Kidney tubule cell (primary cell): ENCODE measurements at places on chromosomes 16 and 17.
A peak's percentile ranks its signal among the peaks of the same experiment; 100 is the strongest.

DNA sequence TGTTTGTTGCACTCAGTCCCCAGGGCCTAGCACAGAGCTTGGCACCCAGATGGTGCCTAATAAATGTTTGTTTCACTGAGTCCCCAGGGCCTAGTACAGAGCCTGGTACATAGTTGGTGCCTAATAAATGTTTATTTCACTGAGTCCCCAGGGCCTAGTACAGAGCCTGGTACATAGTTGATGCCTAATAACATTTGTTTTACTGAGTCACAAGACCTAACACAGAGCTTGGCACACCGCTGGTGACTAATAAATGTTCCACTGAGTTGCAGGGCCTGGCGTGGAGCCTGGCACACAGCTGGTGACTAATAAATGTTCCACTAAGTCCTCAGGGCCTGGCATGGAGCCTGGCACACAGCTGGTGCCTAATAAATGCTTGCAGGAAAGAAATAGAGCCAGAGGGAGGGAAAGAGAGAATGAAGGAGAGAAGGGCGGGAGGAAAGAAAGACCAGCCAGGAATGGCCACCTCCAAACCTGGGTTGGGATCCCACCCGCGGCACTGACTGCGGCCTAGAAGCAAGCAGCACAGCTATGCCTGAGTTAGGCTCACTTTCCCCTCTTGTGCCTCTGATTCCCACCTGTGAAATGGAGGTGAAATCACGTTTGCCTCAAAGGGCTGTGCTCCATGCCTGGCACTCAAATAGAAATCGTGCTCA lies 7.5 kb downstream of the SLC5A11 start:
- no peak for DNase-seq

- no peak for DNase-seq
These were observed 16.1 kb downstream of the CEP131 start for GRCh38 chr17:81206657-81207056.

DNA sequence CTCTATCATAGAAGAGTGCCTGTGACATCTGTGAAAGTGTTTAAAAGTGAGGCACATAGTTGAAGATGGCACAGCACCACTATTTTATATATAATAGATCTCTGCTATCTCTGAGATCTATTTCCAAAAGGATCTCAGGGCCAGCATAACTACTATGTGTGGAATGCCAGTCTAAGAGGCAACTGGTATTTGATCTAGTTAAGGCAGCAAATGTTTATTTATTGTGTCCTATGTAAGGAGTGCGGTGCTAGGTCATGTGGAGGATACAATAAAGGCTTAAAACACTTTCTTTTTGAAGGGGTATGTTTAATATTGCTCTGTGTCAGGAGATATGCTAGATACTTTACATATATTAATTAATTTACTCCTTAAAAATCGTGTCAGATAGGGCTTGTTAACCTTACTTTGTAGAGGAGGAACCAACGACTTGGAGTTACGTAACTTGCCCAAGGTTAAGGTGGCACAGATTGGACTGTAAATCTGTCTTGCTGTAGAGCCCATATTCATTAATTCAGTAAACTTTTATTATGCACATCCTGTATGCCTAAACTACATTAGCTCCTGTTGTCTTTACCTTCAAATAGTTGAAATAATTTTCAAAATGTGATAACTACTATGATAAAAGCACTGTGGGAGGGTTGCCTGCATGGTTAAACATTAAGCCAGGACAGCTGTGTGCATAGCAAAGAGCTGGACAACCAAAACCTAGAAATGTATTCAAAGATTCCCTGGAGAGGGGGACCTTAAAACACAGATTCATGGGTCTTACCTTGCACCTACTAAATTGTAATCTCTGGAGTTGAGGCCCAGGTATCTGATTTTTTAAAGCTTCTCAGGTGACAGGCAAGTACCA lies 83.3 kb downstream of the NLK start:
- peak; percentile 19 for DNase-seq

- peak; percentile 58 for DNase-seq
These were observed 1.7 kb upstream of the ZNF423 start for GRCh38 chr16:49857423-49858181.

- DNase-seq = no peak
These were observed 9.1 kb downstream of the SOX8 start for GRCh38 chr16:990516-991291.

GRCh38 chr16:28139530-28139929 lies 72.2 kb downstream of the XPO6 start:
- no peak for DNase-seq

DNA sequence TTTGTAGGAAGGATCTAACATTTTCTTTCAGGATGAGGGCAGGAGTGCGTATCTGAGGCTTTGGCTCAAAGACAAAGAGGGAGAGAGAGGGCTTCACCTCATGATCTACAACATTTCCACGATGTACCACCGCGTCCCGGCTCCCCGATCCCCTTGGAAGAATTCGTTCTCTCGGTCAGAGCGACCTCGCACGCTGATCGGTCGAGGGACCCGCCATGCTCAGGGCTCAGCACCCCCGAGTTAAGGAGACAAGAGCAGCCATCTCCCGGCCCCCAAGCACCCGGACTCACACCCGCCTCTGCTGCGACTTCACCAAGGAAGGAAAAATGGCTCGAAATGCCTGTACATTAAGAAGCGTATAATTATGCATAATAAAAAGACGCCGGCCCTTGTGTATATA lies 89.5 kb upstream of the RPL38 start:
- DNase-seq = no peak

GRCh38 chr16:24652209-24652712 lies 77.2 kb upstream of the TNRC6A start:
- DNase-seq = no peak

DNA sequence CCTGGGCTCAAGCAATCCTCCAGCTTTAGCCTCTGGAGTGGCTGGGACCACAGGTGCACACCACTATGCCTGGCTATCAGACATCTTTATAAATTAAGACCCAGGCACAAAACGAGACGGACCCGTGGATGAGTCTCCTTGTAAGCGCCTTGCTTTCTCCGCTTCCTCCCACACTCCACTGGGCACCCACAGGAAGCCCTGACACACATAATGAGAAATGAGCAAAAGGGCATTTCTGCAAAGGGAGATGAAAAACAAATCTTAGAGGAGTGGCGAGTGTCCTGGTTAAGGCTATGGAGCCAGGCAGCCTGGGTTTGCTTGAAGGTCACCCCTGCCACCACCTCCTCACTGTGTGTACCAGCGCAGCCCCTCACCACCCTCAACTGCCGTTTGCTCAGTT lies 56.3 kb downstream of the XYLT1 start:
- DNase-seq = no peak

DNA sequence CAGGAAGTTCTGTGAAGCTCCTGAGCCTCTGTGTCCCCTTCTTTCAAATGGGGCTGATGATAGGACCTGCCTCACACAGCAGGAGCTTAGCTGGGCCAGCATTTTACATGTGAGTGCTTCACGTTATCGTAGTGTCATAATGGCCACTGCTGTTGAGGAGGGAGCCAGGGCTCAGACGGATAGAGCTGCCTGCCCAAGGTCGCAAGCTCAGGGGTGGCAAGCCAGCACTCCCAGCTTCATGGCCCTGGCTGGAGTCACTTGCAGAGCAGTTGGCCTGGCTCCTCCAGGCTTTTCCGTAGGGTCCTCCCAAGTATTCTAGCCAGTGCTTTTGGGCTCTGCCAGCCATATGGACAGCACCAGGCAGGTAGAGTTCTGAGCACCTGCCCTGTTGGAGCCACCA lies 115.1 kb downstream of the SOCS1 start:
- no peak for DNase-seq

DNA sequence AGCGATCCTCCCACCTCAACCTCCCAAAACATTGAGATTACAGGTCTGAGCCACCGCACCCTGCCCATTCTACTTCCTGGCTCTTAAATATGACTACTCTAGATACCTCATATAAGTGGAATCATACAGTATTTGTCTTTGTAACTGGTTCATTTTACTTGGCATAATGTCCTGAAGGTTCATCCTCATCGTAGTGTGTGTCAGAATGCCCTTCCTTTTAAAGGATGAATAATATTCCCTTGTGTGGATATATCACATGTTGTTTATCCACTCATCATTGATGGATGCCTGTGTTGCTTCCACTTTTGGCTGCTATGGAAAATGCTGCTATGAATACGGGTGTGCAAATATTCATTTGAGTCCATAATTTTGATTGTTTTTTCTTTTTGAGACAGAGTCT lies 5.7 kb upstream of the CETP start:
- no peak for DNase-seq

DNA sequence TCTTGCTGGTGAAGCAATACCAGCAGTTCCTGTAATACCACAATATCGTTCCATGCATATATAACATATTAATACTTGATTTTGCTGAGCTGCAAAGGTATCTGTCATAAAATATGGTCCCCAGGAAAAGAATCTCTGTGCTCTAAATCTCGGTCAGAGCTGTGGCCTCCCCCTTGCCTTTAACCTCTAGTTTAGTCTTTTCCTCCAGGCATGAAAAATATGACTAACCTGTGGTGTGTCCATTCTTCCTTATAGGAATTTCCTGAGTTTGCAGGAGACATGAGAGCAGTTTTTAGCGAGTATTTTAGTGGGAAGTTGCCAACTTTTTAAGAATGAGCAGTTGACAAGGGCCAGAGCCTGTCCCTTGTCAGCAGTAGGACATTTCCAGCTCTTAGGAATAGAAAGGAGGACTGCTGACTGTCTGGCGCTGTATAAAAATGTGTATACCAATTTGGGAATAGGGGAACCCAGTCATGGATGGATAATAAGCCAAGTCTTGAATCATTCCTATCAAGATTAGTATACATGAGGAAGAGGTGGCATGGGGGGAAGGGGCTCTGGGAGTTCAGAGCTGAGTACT lies 8.7 kb downstream of the ATXN1L start:
- DNase-seq = peak; percentile 83

DNA sequence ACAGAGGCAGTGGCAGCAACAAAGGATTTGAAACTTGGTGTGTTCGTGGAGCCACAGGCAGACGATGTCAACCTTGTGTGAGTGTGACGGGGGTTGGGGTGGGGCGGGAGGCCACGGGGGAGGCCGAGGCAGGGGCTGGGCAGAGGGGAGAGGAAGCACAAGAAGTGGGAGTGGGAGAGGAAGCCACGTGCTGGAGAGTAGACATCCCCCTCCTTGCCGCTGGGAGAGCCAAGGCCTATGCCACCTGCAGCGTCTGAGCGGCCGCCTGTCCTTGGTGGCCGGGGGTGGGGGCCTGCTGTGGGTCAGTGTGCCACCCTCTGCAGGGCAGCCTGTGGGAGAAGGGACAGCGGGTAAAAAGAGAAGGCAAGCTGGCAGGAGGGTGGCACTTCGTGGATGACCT lies 25.5 kb downstream of the STH start:
- DNase-seq = no peak

GRCh38 chr17:2053380-2054261 lies 1.3 kb upstream of the HIC1 start:
- peak; percentile 63 for DNase-seq

DNA sequence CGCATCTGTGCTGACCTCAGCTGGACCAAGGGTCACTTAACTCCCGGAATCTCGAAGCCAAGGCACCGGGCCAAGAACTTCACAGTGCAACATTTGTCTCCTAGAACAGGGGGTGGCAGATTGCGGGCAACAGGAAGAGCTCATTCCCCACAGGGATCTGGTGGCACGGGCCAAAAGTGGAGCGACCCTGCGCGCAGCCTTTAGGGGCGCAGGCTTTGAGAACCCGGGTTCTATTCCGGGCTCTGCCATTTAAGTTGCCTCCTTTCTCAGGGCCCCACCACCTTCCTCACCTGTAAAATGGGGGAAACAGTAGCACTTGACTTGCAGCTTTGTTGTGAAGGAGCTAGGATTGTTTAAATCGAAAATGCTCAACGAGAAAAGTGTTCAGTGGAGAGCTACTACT lies 651 bp downstream of the SHMT1 start:
- peak; percentile 82 for DNase-seq

GRCh38 chr16:12178251-12178990 lies 201.9 kb downstream of the SNX29 start:
- DNase-seq = peak; percentile 52

DNA sequence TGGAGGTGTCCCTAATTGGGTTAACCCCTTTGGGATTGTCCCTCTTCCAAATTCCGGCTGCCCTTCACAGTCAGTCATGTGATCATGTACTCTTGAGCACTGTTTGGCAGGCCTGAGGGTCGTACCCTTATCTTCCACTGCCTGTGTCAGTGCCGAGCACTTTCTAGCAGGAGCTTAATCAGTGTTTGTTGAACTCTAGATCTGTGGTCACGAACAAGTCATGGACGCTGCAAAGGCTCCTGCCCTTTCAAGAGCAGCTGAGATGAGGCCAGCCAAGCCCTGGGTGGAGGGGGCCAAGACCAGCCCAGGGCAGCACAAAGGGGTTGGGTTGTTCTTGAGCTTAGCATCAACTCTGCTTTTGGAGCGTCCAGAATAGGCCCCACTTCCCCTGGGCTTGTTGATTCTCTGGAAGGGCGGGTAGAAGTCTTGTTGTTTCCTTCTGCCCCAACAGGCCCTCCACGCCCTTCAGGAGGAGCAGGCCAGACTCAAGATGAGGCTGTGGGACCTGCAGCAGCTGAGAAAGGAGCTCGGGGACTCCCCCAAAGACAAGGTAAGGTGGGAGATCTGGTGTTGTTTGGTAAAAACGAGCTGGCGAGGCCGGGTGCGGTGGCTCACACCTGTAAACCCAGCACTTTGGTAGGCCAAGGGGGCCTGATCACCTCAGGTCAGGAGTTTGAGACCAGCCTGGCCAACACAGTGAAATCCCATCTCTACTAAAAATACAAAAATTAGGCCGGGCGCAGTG lies 5.3 kb downstream of the IFI35 start:
- DNase-seq = no peak

DNA sequence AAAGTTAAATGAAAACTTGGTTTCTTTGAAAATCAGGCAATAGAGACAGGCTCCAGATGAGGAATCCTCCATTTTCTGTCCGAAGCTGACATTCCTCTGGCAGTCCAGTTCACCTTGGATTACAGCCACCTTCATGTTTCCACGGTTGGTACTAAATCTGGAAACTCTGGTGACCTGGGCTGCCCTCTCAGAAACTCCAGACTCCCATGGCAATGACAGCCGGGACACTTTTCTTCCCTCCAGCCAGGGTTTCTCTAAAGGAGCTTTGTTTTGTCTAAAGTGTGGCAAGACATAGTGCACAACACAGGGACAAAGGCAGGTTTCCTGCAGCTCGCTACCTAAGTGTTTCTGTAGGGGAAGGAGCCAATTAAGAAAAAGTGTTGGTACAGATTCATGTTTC lies 36.0 kb downstream of the CLUAP1 start:
- DNase-seq = no peak
